Omental fat pad (tissue), 4 donors: ENCODE measurements at places on chromosomes 4 and X. TPM values are rescaled to one million over a fixed set of nuclear protein-coding genes. Genes with fewer than 3 reads are reported as not detected.

IL2 gene
- total RNA-seq = not detected

LINC00632 gene
- total RNA-seq = 458 TPM

DNA sequence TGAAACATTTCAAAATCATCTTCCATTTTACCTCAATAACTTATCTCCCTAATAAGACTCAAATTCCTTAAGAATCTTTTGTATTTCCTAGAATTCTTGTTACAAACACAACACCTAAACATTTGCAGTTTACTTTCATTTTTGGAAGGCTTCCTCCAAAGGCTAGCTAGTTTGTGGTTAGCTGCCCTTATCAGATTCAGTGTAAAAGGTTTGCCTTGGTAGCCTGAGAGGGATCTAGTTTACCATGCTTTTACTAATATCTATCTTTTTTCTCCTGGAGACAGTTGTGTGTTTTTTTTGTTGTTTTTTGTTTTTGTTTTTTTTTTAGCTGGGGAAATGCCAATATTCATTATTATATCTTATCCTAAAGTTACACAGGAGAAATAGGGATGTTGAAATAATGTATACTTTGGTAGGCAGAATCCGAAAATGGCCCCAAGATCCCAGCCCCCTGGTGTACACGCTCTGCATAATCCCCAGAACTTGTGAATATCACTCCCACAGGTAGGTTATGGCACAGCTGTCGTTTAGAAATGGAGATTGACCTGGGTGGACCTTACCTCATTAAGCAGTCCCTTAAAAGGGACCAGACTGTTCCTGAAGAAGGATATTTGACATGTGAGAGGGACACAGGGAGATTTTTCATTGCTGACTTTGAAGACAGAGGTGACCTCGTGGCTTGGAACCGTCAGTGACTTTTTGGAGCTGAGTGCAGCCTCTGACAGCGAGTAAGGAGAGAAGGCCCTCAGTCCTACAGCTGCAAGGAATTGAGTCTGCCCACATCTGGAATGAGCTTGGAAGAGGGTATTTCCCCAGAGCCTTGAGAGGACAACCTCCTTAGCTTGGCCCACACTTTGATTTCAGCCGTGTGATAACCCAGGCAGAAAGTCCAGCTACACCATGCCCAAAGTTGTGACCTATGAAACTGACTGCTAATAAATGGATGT is 33.4 kb downstream of the SEPTIN11 start:
- no peak for DNase-seq

GRCh38 chrX:104419211-104419610 is 146.8 kb upstream of the IL1RAPL2 start:
- no peak for DNase-seq

GRCh38 chrX:39823854-39824253 is 273.9 kb downstream of the BCOR start:
- DNase-seq = no peak

- DNase-seq = no peak
Measured at GRCh38 chr4:105092768-105093167, 53.9 kb upstream of the TET2 start.
